ENCODE measurements at places on chromosomes 2 and 18.
A peak's percentile ranks its signal among the peaks of the same experiment; 100 is the strongest.

DNA sequence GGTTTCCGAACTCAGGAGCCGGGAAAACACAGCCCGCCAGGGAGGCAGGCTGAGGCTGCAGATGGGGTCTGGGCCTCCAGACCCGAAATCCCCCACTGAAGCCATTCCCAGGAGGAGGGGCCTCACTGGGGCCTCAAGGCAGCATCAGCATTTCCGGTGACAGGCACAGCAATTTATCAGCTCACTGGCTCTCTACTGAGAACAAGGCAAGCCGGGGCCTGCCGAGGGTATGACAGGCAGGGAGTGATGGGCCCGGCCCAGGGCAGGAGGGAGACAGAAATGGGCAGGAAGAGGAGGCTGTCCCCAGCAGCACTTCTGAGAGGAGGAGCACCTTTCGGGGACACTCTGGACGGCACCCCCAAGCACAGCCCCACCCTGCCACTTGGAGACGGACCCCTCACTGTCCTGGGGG lies 12.5 kb downstream of the SDC1 start:
- DNase-seq: no peak

DNA sequence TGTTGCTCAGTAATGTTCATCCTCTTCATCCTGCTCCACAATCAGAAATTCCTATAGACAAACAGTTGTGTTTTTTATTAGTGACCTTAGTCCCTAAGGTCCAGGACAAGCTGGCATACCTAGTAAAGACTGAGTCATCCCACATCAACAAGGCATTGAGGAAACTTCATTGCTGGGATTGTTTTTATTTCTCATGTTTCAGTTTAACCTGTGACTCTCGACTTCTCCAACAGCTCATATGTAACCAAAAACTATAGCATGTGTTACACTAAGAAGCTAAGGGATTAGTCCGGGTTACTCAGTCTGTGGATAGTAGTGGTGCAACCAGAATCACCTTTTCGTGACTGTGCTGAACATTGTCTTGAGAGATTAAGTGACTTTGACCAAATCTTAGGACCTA lies 292.1 kb downstream of the RDH14 start:
- DNase-seq: no peak

- no peak for DNase-seq
Observed at GRCh38 chr2:85648619-85649018, 19.4 kb downstream of the SFTPB start.

GRCh38 chr2:97761192-97761591 lies 47.8 kb downstream of the ZAP70 start:
- DNase-seq: peak; percentile 55

- no peak for DNase-seq
Observed at GRCh38 chr18:48621240-48621639, 82.4 kb downstream of the CTIF start.

DNA sequence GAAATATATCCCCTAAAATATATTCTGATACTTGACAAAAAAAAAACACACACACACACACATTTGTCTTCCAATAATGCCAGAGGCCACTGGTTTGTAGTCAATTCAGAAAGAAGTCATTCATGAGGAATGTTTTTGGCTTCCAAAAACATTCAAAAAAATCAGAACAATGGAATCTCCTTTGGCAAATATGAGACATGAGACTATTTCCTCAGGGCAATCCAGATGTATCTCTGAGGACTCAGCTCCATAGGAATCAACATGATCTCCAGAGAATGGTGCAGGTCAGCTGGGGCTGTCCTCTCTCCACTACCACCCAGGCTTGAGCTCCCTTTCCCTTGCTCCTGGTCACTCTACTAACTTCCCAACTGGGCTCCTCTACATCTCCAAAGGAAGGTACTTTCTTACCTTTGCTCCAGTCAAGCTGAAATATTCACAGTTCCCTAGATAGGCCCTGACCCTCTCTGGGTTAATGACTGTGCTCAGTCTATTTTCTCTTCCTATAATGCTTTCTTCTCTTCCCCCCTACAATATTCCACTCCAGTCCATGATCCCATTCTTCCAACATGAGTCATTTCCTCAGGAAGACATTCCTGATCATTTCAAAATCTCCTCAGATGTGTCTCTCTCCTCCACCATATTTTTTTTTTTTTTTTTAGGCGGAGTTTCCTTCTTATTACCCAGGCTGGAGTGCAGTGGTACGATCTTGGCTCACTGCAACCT lies 145.3 kb downstream of the C1D start:
- DNase-seq: no peak

- peak; percentile 9 for DNase-seq
Observed at GRCh38 chr2:27322301-27322765, 564 bp downstream of the MPV17 start.

DNA sequence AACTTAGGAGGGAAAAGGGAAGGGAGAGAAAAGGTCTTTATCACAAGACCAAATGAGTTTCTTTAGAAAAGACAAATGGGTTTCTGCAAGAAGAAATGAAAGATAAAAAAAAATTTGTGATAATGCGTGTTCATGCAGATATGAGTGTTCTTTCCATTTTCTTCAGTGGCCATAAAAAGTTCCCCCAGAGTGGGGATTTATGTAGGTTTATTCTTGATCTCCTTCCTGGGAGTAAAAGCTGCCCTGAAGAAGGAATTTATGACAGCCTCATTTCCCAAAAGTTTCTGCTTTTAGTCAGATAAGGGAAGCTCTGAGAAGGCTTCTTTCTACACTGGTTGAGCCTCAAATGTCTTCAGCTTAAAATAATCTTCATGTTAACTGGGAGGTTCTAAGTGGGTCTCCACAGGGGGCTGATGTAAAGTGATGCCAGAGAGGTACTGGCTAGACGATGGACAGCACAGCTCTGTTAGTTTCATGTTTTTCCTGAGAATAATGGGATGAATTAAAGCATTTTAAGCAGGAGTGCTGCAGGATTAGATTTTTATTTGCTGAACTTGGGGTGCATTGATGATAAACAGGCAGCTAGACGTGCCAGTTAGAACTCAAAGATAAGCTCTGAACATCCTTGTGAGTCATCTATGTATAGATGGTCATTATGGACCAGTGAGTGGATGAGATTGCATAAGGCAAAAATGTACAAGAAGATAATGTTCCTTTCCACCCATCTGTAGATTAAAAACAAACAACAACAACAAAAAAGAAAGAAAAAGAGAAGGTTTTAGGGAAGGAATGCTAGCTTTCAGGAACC lies 99.4 kb upstream of the MSH2 start:
- no peak for DNase-seq

DNA sequence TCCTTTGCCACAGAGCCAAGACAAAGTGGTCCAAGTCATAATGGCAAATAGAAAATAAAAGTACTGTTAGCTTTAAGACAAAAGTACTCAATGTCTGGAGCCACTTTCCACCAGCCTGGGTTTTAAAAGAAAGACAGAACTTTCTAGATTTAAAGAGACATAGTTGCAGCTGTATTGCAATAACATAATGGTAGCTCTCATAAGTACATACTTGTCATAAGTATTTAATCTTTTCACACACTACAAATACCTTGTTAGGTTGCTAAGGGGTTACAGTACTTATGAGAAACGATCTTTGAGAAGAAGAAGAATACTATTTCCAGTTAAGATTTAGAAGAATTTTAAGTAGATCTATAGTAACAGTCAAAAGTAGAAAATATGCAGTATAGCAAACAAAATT lies 28.9 kb upstream of the AQP4 start:
- no peak for DNase-seq

DNA sequence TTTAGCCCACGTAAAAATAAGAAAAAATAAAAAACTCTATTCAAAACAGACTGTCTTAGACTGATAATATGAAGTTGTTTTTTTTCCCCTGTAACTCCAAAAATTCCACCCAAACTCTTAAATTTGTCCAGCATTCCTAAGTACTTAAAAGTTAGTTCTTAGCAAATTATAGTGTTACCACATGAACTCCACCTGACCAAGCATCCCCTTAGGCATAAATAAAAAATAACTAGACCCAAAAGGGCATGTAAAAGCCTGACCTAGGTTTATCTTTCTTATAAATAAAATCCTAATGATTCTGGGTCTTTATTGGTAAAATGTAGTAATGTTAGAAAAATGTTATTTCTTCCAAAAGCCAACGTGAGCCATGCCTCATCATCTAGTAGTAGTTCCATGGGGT lies 54.3 kb downstream of the TTC21B start:
- no peak for DNase-seq

GRCh38 chr2:96025194-96025492 lies 9.6 kb downstream of the GPAT2 start:
- DNase-seq: no peak

DNA sequence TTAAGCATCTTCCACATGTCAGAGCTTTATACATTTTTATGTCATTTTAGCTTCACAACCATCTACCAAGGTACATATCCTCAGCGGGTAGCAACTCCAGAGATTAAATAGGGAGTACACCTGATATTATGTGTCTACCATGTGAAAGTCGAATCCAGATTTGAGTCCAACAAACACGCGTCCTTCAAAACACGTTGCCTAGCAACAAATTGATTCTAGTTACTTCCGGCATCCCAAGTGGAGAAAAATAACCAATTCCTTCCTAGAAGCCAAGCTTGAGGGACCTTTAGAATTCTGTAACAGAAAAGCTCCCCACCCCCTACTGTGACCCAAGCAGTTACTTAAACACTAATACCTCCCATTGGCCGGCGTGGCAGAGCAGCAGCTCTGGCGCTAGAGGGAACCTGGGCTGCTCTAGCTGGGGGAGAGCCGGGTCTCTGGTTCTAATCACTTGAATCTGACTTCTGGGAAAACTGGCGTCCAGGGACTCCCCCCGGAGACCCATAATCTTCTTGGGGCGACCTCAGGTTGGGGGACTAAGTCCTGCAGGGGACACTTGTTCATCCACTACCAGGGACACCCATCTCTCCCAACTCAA lies at the start of gene ERICH2:
Gene ERICH2, plus strand, starts transcription at position 371 of the 598 bp plus-strand sequence. CDS start 304 bp downstream, outside the sequence.
- peak; percentile 29 for DNase-seq

DNA sequence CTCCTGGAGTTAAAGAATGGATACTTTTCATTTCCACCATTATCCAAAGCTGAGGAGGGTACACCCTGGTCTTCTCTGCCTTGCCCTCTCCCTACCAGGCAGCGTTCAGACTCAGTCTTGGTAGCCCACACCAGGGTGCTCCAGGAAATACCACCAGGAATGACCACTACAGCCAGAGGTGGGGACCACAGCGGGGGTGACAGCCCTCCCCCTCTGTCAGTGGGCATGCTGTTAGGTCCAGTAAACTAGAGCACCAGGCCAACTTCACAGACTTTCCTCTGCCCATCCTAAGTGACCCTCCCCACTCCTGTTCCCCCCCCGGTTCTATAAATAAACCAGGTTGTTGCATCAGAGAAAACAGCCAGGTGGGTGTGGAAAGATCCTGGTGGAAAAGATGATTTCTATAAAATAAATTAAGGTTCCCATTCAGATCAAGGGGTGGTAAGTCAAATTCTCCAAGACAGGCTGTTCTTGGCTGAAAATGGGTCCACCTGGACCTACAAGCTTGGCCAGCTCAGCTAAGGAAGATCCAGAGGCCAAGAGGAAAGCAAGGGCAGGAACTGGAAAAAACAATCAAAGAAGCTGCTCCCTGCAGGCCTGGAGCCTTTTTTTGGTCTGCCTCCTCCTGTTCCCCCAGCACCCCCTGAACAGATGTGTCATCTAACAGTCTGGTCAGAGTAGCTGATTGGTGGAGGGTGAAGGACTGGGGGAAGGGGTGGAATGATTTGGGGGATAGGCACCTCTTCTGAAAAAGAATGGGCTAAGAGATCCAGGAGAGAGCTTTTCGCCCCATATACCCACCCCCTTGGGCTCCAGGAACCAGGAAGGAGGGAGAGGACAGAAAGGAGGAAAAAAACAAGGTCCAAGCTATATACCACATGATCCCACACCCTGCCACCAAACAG lies 2.3 kb downstream of the RAB11FIP5 start:
- no peak for DNase-seq

DNA sequence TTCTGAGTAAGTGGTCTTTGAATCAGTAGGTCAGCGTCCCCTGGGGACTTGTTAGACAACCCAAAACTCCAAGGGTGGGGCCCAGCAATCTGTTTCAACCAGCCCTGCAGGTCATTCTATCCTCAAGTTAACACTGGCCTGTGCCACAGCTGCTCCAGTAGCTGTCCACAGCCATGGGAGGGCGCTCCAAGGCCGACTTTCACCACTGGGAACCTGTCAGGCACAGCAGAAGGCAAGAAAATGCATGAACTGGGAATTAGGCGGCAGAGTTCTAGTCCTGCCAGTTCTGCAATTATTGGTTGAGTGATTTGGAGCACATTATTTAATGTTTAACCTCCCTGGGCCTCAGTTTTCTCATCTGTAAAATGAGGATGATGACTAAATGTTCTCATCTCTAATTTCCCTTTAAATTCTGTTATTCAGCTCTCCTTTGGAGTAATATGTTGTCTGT lies 17.4 kb upstream of the MRPL33 start:
- DNase-seq: peak; percentile 81

DNA sequence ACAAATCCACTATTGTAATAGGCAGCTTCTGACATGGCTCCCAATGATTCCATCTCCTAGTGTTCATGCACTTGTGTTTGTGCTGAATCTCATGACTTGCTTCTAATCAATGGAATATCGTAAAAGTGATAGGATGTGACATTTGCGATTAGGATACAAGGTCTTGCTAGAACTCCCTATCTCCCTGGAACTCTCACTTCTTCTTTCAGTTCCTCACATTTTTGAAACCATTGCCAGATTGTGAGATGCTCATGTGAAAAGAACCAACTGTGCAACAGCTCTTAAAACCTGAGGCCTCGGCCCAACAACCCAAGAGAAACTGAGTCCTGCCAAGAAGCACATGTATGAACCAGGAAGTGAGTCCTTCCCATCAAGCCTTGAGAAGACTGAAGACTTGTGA lies 226.9 kb upstream of the DTNA start:
- no peak for DNase-seq

DNA sequence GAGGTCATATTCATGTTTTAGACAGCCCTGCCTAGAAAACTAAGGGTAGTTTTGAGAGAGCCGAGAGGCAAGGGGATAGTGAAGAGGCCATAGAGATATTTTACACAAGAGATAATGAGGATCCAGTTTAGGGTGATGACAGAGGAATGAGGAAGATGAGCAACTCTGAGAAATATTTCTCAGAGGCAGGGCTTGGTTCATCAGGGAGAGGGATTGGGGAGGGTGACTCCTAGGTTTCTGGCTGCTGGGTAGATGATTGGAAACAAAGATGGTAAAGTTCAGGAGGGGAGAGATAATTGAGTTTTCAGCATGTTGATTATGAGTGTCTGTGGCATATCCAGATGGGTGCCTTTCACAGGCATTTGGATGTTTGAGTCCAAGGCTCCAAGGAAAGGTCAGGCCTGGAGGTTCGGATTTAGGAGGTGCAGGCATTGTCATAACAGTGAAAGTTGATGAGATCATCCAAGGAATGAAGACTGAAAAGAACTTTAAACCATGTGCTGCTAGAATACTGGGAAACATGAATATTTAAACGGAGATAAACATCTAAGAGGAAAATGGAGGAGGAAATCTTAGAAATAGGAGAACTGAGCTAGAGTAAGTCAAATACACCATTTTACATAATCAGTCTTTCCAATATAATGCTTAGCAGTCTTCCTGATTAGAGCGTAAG lies 7.4 kb downstream of the MYL12B start:
- no peak for DNase-seq

GRCh38 chr18:21820033-21820810 lies 79.6 kb downstream of the MIB1 start:
- no peak for DNase-seq

GRCh38 chr2:99680946-99681345 lies 191.1 kb upstream of the REV1 start:
- no peak for DNase-seq

Measured in stimulated activated CD4-positive, alpha-beta T cell treated with anti-CD3 and anti-CD28 coated beads, Interleukin-4, amount 100 ng/mL, for 24 hours (primary cell).